ENCODE measurements at places on chromosomes 11 and 22.

DNA sequence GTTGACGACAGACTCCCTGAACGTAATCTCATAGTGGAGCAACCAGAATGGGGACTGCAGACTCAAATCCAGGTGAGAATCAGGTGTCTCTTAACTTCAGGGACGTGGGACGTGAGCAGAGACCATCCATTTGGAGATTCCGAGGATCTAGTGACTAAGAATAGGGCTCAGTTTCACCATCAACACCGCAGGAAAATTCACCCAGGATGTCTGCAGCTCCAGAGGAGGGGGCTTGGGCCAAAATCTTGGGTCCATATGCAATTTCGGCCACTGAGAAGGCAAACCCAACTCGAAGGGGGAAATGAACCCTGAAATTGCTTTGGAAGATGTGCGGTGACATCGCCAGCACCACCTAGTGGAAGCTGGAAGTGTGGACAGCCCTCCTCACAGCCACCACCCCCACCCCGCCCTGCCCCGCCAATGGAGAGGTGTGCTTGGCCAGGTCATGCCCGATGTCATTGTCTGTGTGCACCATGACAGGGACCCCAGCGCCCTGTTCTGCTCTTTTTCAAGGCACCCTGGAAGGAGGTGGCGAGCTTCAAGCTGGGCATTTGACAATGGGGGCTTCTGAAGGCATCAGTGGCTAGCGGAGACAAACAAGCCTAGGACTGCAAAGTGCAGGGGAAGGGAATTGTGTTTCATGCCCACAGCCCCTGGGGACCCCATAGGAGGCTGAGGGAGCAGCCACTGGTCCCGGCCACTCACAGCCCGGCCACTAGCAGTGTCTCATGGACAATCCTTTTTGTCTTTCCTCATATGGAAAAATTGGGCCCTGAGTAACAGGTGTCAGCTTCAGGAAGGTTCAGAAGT is 24.8 kb downstream of the APOL1 start:
- no peaks in the 10 kb centered on the region for H3K4me1 ChIP-seq
- no peaks in the 10 kb centered on the region for H3K27me3 ChIP-seq
- H3K4me3 ChIP-seq, result no peak overlapping the region
- no peak overlapping the region for H3K27ac ChIP-seq

GRCh38 chr11:95442531-95443050 is 211.6 kb upstream of the SESN3 start:
- H3K4me3 ChIP-seq, result no peak overlapping the region
- no peaks in the 10 kb centered on the region for H3K4me1 ChIP-seq
- no peak overlapping the region for H3K27ac ChIP-seq
- H3K36me3 ChIP-seq, result no peaks in the 10 kb centered on the region
- H3K27me3 ChIP-seq, result no peaks in the 10 kb centered on the region

DNA sequence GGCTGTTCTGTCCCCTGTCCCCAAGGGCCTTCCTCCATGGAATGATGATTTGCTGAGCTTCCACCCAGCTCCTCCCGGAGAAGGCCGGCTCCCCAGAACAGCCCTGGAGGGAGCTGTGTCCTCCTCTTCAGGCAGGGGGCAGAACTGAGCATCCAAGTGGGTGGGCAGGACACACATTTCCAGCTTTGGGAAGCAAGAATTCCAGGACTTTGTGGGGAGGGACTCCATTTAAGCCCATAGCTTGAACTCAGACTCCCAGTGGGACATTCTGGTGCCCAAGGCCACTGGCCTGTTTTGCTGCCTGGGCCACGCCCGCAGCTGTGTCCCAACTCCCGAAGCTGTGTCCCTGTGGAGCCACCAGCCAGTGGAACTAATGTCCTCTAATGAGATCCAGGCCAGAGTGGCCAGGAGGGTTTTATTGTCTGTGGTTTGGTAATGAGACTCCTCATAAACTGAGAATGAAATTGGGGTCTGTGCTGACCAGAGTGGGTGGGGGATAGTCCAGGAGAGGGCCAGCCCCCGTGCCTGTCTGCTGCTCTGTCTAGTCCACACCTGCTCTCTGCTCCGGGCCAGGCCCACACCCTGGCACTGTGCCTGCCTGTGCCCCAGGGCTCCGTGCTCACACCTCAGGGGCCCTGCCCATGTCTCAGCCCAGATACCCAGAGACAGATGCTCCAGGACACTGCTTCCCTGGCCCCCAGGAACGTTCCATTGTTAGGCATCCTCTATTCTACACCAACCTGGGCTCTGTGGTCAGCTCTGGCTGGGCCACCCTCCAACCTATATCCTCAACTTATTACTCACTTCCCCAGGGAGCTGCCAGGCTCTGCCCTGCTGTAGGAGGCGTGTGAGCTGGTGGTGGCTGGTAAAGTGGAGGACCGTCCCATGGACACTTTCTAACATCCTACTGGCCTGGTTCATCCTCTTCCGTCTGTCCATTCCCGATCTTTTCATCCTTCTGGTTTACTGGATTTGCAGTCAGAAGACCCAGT is 7.6 kb downstream of the NECTIN1 start:
- no peaks in the 10 kb centered on the region for H3K27me3 ChIP-seq
- H3K36me3 ChIP-seq, result no peaks in the 10 kb centered on the region
- DNase-seq, result peak; percentile 49
- H3K4me3 ChIP-seq, result no peak overlapping the region

- no peak overlapping the region for H3K4me3 ChIP-seq
- H3K27me3 ChIP-seq, result no peaks in the 10 kb centered on the region
- no peak overlapping the region for H3K27ac ChIP-seq
- DNase-seq, result no peak
- H3K36me3 ChIP-seq, result no peaks in the 10 kb centered on the region
Measured at GRCh38 chr11:76591416-76591815, 79.1 kb downstream of the LRRC32 start.

GRCh38 chr22:40083794-40084193 is 89.0 kb downstream of the FAM83F start:
- no peaks in the 10 kb centered on the region for H3K36me3 ChIP-seq
- H3K27me3 ChIP-seq, result peaks cover 8% of the 10 kb centered on the region
- no peak for DNase-seq
- H3K4me3 ChIP-seq, result no peak overlapping the region
- peaks cover 5% of the 10 kb centered on the region for H3K4me1 ChIP-seq

DNA sequence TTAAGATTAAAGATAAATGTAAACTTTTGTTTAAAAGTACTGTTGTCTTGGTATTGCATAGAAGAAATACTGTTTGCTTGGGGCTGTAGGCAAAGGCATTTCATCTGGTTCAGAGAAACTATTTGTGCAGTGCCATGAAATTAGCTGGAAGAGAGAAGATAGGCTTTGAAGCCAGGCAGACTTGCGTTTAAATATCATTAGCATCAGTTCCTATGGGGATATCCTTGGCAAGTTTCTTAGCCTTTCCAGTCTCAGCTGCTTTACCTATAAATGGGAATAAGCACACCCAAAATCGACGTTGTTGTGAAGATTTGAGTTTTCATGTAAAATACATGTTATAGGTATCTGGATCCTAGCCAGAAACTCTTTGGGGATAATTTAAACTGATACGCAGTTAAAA is 133.9 kb downstream of the FBXO7 start:
- H3K4me1 ChIP-seq, result no peaks in the 10 kb centered on the region
- no peak overlapping the region for H3K27ac ChIP-seq
- H3K4me3 ChIP-seq, result no peak overlapping the region
- DNase-seq, result no peak
- H3K36me3 ChIP-seq, result no peaks in the 10 kb centered on the region

DNA sequence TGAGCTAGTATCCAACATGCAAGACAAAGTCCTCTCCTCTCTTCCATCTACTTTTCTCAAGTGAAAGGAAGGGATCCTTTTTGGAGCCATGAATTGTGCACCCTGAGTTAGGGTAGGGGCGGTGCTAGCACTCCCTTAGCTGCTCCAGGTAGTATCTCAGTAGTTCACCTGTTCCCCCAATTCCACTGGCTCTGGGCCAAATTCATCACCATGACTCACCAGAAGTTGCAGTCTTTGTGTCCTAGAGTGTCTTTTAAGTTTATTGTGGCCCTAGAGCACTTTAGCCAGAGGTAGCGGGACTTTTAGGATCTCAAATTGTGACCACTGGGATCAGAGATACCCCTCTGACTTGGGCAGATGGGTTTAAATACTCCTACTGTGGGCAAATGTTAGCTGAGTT is 398.6 kb upstream of the ANO5 start:
- no peak overlapping the region for H3K4me3 ChIP-seq
- no peaks in the 10 kb centered on the region for H3K36me3 ChIP-seq

DNA sequence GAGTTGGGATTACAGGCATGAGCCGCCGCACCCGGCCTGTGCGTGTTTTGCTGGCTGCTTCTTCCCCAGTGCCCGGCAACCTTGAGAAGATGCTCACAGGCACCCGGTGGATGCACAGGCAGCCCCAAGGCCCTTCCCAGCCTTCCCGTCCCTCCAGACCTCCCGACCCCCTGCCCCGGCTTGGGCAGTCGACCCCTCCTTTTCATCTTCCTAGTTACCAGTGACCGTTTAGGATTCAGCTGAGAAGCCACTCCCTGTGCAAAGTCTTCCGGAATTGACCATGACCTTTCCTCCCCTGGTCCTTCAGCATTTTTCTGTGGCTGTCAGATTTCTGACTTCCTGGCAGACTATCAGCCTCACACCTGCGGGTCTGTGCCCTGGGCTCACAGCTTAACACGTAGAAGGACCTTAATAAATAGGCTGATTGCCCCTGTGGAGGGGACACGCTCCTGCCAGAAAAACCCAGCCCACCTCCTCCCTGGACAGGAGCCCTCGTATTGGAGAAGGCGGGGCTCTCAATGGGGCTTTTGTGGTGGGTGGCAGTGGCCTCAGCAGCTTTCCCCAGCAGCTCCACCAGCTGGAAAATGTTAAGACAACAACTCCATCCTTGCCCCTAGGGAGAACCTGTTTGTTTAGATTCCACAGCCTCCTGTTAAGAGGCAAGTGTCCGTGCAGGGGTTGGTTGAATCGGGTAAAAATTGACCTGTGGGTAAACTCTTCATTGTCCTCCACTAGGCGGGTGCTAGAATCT is 10.4 kb upstream of the ANO1 start:
- H3K27me3 ChIP-seq, result peaks cover 21% of the 10 kb centered on the region
- DNase-seq, result no peak
- H3K36me3 ChIP-seq, result no peaks in the 10 kb centered on the region
- H3K4me1 ChIP-seq, result no peaks in the 10 kb centered on the region
- H3K4me3 ChIP-seq, result no peak overlapping the region

DNA sequence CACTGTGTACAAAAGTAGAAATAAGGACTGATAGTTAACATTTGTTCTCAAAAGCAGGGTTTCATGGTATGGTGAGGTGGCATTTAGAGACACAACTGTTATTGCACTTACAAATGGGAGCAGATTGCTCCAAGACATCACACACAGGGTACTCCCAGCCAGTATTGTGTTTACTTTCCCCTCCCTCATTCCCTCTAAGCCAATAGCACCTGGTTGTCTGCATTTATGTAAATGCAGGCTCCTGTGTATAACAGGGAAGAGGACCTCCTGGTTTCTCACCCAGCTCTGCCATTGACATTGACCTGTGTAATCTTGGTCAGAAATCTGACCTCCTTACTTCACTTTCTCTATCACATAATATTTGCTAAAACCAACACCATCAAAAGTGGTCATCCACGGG is 154.4 kb downstream of the NAV2 start:
- no peaks in the 10 kb centered on the region for H3K4me1 ChIP-seq
- no peak overlapping the region for H3K4me3 ChIP-seq
- no peak overlapping the region for H3K27ac ChIP-seq
- no peak for DNase-seq
- H3K27me3 ChIP-seq, result no peaks in the 10 kb centered on the region

- H3K4me1 ChIP-seq, result no peaks in the 10 kb centered on the region
- no peak overlapping the region for H3K4me3 ChIP-seq
- H3K27me3 ChIP-seq, result peaks cover 12% of the 10 kb centered on the region
- H3K27ac ChIP-seq, result no peak overlapping the region
Measured at GRCh38 chr11:45502226-45502545, 163.2 kb downstream of the CHST1 start.

GRCh38 chr11:110512026-110512425 is 82.3 kb downstream of the FDX1 start:
- peaks cover 25% of the 10 kb centered on the region for H3K4me1 ChIP-seq
- peak; percentile 71 for DNase-seq
- H3K27me3 ChIP-seq, result no peaks in the 10 kb centered on the region
- no peak overlapping the region for H3K27ac ChIP-seq
- no peaks in the 10 kb centered on the region for H3K36me3 ChIP-seq

- no peaks in the 10 kb centered on the region for H3K4me1 ChIP-seq
- no peak for DNase-seq
- no peak overlapping the region for H3K4me3 ChIP-seq
- no peak overlapping the region for H3K27ac ChIP-seq
Measured at GRCh38 chr11:95898782-95899181, 25.1 kb downstream of the MTMR2 start.

DNA sequence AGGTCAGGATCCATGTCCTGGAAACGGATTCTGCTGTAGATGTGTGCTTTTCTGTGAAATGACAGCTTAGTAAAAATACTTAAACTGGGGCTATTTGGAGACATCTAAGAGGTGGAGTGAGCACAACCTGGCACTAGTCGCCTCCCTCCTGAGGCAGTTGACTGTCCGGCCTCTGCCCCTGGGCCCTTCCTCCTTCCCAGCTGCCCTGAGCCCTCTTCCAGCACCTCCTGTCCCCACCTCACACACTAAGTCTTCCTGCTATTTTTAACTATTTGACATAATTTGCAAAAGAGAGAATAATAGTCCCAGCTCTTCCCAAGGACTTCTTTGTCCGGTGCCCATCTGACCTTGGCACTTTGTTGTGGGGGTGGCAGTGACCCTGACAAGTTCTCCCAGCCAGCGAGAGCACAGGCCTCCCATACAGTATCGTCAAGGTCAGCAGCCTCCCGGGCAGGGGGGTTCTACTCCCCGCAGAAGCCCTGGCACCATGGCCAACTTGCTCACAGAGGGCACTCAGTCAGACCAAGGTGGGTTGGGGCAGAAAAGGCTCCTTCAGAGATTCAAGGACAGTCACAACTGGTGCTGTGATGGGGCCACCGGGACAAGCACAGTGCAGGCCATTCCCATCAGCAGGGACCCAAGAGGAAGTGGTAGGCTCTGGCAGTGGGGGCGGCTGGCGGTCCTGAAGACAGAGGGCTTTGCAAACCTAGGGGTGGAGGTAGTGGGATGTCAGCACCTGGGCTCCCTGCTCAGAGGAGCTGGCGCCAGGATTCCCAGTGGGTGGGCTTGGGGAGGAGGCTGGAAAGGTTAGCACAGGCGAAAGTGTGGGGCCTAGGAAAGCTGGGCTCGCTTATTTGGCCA is 5.5 kb upstream of the NEAT1 start:
- H3K4me3 ChIP-seq, result peak overlapping the region; percentile 22
- H3K27me3 ChIP-seq, result no peaks in the 10 kb centered on the region
- H3K4me1 ChIP-seq, result peaks cover 61% of the 10 kb centered on the region

DNA sequence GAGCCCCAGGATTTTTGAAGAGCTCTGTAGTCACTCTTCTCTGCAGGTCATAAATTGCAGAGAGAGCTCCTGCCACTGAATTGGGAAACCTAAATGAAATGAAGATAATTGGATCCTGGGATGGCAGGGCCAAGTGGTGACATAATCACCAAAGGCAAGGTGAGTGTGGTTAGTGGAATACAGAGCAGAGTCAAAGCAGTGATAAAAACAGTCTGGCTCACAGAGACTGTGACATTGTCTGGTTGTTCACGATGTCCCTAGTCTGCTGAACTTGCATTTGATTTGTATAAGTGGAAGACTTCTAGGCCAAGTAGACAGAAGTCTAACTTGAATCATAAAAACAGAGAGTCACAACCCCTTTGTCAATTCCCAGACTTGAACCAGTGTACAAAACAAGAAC is 26.8 kb upstream of the SPATA19 start:
- H3K27me3 ChIP-seq, result no peaks in the 10 kb centered on the region
- H3K4me1 ChIP-seq, result no peaks in the 10 kb centered on the region
- no peak overlapping the region for H3K4me3 ChIP-seq
- no peak for DNase-seq

- no peak overlapping the region for H3K4me3 ChIP-seq
- H3K36me3 ChIP-seq, result no peaks in the 10 kb centered on the region
- H3K27me3 ChIP-seq, result no peaks in the 10 kb centered on the region
- H3K4me1 ChIP-seq, result peaks cover 15% of the 10 kb centered on the region
- H3K27ac ChIP-seq, result no peak overlapping the region
Measured at GRCh38 chr11:88359541-88359940, 22.0 kb upstream of the CTSC start.

Measured in A673 (cell line).